Naive thymus-derived CD8-positive, alpha-beta T cell (primary cell): ENCODE measurements at places on chromosomes 6 and 20.

- DNase-seq: no peak
These were observed 41.7 kb downstream of the ARFGEF2 start for GRCh38 chr20:48962976-48963771.

DNA sequence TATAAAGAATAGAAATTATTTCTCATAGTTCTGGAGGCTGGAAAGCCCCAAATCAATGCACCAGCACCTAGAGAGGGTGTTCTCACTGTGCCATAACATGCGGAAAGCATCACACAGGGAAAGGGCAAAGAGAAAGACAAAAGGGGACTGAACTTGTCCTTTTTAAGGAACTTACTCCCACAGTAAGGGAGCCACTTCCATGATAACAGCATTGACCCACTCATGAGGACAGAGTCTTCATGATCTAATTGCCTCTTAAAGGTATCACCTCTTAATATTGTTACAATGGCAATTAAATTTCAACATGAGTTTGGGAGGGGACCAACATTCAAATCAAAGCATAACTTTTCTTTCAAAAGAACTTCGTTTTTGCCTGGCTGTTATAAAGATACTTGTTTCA lies 582.2 kb upstream of the ARID1B start:
- no peak for DNase-seq

- no peak for DNase-seq
These were observed 2.6 kb upstream of the SIRPB1 start for GRCh38 chr20:1622450-1622849.

DNA sequence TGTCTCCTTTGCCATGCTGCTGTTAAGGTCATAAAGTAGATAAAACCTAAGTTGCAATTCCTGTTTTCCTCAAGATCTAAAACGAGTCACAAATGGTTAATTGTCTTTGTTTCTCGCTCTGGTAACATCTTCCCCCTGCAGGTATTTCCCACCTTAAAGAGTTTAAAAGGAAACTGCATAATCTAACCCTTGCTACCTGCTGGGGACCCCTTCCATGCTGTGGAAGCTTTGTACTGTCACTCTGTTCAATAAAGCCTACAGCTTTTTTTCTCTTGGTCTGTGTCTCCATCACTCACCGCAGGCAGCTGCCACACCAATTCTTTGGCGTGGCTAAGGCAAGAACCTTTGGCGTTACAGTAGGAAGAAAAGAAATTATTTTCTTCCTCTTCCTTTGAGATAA lies 117.7 kb upstream of the GJE1 start:
- no peak for DNase-seq

- no peak for DNase-seq
These were observed 80.2 kb downstream of the AFDN start for GRCh38 chr6:167906899-167907298.

GRCh38 chr20:63137851-63138415 lies 78.0 kb downstream of the YTHDF1 start:
- DNase-seq: no peak

- no peak for DNase-seq
These were observed 33.5 kb downstream of the EDN3 start for GRCh38 chr20:59333951-59334350.

- DNase-seq: no peak
These were observed 27.1 kb downstream of the PLAGL1 start for GRCh38 chr6:143980921-143981320.

DNA sequence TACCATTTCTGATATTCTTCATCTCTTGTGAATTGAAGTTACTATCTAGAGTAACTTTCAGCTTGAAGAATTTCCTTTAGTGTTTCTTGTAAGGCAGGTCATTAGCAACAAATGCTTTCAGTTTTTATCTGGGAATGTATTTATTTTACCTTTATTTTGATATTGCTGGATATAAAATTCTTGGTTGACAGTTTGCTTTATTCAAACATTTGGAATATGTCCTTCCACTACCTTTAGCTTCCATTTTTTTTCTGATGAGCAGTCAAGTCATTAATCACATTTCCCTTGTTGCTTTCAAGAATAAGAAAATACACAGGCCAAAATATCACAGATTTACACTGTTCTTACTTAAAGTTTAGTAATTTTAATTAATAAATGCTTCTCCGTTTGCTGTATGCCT lies 5.7 kb upstream of the NELFCD start:
- DNase-seq: no peak

DNA sequence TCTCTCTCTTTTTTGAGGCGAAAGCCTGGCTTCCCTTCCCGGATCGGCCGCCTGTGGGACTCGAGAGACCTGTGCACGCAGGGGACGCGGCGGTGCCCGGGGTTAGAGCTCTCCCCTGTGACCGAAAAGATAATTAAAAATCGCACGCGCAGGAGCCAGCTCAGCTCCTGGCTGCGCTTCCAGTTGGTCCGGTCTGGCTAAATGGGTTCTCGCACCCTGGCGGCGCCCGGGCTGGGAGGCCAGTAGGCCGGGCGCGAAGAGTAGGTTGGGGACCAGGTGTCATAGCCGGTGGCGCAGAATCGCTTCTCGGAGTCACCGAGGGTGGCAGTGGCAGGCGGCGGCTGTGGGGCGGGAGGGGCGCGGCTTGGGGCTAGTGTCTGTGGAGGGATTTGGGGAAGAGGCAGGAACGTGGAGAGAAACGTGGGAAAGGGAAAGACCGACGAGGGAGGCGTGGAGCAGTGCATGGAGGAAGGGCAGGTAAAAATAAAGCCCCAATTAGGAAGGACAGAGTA lies 41.9 kb upstream of the SUPT3H start:
- DNase-seq: peak; percentile 29

GRCh38 chr6:51541847-51542246 lies 545.6 kb downstream of the PKHD1 start:
- DNase-seq: no peak

GRCh38 chr20:2983508-2983907 lies 59.9 kb upstream of the GNRH2 start:
- DNase-seq: no peak

DNA sequence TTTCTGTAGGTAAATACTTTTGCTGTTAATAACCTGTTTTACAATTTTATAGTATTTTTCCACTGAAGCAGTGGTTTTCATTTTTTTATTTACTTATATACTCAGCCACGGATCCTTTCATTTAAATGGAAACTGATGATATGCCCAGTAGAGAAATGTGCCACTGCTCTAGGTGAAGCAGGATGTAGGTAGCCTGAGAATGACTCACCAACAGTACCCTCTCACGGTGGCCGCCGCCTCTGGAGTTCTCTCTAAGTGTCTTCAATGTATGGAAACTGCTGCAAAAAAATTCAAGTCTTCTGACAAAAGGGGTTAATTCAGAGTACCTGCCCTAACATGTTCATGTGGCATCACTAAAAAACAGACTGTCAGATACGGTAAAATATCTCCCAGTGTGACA lies 6.4 kb downstream of the EYA4 start:
- DNase-seq: no peak

GRCh38 chr20:37055276-37055675 lies 40.5 kb downstream of the RBL1 start:
- DNase-seq: no peak

GRCh38 chr20:312866-313265 lies 12.5 kb upstream of the SOX12 start:
- DNase-seq: no peak

DNA sequence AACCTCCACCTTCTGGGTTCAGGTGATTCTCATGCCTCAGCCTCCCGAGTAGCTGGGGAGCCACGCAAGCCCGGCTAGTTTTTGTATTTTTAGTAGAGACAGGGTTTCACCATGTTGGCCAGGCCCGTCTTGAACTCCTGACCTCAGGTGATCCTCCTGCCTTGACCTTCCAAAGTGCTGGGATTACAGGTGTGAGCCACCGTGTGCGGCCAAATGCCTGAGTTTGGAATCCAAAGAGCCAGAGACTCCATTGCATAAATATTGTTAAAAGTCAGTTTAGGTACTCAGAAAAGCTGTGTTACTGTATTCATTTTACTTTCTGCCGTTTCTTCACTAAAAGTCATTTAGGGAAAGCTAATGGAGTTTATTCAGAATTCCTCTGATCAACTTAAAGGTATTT lies 137.3 kb downstream of the SULF2 start:
- no peak for DNase-seq

DNA sequence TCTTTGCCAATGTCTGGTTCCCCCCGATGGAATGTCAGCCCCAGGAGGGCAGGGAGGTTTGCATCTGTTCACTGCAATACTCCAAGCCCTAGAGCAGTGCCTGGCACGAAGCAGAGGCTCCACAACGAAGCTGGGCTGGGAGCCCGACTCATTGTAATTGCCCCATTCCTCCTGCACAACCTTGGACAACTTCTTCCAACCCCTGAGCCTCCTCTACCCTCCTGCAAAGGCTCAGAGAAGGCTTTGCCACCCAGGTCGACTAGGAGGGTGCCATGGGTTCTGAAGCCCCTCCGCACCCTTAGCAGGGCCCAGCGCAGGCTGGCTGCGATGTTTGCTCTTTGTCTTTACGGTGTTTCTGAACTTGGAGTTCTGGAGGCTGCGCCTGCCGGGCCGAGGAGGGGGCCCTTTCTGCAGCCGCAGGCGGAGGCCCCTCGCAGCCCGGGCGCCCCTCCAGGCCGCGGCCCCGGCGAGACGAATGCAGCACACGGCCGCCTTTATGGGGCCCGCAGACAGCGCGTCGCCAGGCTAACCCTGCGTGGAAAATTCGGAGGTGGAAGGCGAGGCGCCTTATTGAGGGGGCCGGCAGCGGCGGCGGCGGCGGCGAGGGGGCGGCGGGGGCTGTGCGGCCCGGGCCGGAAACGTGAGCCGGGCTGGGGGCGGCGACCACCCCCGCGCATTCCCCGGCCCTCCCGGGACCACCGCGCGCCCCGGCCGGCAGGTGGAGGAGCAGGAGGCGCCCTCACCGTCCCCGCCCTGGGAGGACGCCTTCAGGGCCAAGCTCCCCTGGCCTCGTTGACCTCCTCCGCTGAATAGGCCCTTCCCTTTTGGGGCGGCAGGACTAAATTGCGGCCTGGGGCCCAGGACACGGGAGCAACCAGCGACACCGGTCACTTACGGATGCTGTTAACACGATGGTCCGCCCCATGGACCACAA lies 27.0 kb downstream of the SNAI1 start:
- no peak for DNase-seq

DNA sequence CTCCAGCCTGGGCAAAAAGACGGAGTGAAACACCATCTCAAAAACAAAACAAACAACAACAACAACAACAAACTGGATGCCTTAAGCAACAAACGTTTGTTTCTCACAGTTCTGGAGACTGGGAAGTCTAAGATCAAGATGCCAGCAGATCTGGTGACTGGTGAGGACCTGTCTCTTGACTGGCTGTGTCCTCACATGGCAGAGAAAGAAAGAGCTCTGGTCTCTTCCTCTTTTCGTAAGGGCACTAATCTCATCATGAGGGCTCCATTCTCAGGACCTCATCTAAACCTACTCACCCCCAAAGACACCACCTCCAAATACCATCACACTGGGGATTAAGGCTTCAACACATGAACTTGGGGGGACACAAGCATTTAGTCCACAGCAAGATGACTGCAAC lies 13.5 kb upstream of the GFOD1 start:
- DNase-seq: no peak

- DNase-seq: no peak
These were observed 20.3 kb downstream of the TBPL1 start for GRCh38 chr6:133973109-133973971.

GRCh38 chr20:38985603-38986170 lies 23.5 kb downstream of the DHX35 start:
- no peak for DNase-seq

DNA sequence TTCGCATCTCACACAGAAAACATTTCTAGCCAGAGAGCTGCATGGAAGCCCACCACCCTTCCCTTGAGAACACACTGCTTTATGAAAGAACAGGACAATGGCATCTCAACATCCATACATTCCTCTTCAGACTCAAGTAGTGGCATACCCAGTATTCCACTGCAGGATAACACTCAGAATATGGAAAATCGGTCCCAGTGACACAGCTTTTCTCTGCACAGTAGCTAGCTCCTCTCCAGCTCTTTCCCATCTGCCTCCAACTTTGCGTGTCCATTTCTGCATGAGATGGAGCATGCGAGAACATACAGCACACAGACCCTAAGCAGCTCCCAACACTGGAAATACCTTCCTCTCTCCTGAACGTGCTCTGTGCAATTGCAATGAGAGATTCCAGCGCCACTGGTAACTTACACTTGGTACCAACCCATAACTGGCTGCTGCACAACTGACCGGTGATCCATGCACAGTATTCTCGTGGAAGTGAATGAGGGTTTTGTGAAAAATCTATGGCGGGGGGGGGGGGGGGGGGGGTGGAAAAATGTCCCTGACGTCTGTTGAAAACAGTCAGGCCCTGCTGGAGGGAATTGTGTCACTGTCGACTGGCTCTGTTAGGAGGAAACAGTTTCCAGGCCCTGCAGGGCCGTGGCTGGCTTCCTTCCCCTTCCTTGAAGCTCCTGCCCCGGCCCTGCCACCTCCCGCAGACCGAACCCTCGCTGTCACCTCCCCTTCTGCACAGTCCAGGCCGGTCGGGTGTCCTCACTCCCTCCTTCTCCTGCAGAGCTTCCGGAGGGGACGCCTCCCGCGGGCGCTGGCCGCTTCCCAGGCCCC lies 265.9 kb upstream of the QKI start:
- no peak for DNase-seq

DNA sequence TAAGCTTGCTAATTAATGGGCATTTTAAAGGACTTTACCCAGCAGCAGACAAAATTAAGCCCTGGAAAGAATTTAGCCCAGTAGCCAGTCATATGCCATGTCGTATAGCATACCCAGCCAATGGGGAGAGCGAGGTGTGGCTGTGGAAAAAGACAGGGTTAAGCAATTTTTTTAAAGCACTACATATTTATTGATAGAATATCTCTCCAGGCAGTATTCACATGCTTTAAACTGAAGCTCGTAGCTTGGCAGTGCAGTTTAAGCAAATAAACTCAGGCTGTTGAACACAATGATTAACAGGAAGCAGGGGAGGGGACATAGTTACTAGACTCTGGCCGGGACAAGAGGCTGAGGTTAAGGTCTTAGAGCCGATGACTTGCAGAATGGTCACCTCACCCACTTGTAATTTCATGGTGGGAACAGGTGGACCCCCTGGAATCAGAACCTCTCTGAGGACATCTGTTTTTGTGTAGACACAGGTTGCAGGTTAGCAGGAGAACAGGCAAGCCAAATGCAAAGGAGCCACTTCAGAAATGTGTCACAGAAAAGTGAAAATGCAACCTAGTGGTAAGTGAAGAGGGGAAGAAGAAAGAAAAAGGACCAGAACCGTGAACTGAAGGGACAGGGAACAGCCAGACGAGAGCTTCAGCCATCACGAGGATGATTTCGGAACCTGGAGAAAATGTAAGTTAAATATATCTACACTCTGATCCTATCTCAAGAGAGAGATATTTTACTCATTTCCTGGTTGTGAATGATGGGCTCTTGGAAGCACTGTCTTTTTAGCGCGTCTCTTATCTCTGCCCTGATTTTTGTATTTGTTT lies 7.2 kb downstream of the GCNT2 start:
- no peak for DNase-seq

GRCh38 chr20:45538209-45538799 lies 978 bp downstream of the WFDC6 start:
- no peak for DNase-seq

- no peak for DNase-seq
These were observed 671 bp downstream of the CDH4 start for GRCh38 chr20:61252601-61253263.
